SK-N-SH (cell line): ENCODE measurements at places on chromosomes 1 and 21.

- no peak for DNase-seq
Observed at GRCh38 chr1:21734526-21734925, 48.4 kb downstream of the USP48 start.

DNA sequence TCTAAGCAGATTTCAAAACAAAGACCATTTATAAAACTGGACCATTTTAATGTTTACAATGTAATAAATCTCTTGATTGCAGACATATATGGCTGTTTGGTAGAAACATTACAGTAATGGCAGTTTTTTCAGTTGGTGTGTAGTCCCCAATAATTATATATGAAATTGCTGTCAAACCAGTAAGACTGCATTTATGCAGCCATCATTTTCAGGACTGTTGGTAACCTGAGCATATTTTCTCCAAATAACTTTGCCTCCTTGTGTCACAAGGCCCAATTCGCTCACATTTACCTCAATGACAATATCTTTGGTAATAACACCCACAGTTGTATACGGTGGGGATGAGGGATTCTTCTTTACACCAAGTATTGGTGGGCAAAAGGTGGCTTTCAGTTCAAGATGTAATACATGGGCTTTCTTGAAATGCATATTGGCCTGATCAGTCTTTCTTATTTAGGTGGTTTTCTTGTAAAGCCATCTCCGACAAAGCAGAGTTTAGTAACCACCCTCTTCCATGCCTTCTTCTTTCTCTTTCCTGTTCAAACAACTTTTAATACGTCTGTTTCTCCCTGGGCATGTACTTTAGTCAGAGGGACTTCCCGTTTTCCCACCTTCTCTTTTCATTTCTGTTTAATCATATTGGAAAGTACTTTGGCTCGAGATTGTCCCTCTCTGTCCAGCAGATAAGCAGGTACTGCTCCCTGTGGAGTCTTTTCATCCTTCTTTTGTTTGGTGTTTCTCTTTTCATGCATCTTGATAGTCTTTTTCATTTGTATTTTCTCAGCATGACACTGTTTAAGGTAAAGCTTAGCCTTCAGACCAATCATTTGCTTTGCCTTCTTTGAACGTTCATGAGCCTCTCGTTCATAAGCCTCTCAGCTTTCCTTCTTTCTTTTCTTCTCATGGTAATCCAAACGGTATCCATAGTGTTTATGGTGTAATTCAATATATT is 30.4 kb downstream of the ATP2B4 start:
- DNase-seq = no peak

GRCh38 chr1:6049419-6049818 is 3.7 kb downstream of the KCNAB2 start:
- DNase-seq = no peak

- no peak for DNase-seq
Observed at GRCh38 chr1:185459141-185459540, 142.1 kb upstream of the IVNS1ABP start.

DNA sequence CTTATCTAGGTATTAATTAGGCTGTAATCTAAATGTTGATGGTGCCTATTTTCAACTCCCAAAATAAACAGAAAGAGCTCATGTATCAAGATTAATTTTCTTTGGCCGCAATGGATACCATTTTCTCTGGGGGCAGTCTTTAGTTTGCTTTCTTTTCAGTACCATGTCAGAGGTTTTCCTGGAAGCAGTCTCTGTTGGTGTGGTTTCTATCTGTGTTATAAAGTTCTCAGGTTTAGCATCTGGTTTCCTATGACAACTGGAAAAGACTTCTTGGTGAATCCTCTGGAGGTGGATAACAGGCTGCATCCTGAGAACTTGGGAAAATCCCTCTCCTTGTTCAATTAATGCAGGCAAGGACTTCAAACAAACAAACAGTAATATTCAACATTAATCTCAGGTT is 38.7 kb upstream of the BATF3 start:
- DNase-seq = no peak

DNA sequence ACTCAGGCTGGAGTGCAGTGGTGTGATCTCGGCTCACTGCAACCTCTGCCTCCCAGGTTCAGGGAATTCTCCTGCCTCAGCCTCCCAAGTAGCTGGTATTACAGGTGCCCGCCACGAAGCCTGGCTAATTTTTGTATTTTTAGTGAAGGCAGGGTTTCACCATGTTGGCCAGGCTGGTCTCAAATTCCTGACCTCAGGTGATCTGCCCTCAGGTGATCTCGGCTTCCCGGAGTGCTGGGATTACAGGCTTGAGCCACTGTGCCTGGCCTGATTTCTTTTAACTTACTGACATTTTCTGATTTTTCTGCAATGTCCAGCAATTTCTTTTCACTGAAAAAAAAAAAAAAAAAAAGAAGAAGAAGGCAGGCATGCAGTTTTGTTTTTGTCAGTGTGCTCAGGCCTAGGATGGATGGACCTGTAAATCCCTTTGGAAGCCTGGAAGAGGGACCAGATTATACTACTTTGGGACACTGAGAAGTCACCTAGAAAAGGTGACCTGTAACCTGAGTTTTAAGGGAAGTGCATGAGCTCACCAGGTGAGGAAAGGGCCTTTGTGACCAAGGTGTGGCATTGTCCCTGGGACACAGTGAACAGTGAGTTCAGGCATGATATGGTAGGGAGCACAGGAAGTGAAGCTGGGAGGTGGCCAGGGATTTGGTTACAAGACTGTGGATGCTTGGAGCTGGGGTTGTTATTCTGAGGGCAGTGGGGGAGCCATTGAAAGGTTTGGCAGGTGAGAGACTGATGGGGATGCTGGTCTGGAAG is 2.7 kb upstream of the TMEM61 start:
- DNase-seq = no peak

DNA sequence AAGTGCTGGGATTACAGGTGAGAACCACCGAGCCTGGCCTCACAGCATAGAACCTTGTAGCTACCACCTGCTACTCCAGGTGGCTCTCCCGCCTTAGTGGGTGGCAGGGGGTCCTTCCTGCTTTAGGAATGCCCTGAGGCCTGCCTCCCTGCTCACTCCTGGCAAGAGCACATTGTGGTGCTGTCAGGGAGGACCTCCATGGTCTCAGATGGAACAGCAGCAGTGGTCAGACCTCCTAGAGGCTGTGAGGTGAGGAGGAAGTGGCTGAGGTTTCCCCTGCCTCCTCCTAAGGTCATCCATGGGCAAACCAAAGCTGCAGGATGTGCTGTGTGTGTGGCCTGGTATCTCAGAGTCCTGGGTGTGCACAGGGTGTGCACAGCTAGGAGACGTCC is 6.7 kb downstream of the SOX13 start:
- DNase-seq = no peak

DNA sequence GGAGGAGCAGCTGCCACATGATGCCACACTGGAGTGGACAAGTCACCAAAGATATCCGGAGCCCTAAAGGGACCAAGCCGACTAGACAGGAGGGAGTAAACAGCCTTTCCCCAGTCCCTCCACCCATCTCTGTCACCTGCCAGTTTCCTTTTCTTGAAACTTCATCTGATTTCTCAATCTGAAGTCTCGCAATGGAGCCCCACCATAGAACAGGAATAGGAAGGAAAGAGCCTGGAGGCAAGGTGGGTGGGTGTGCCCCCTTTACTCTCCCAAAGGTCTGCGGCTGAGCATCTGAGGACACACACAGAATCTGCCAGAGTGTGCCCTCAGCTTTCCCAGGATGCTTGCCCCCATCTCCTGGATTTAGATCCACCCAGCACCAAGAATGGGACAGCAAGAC is at the start of gene FCGR3B:
Gene FCGR3B (minus strand): TSS at position 101 of the 400 bp plus-strand sequence. CDS start 82 bp downstream, at position 19.
- DNase-seq = no peak

GRCh38 chr21:39033878-39034589 is 149.2 kb downstream of the PSMG1 start:
- no peak for DNase-seq

- DNase-seq = no peak
Observed at GRCh38 chr1:190579552-190580193, 102.0 kb upstream of the BRINP3 start.

DNA sequence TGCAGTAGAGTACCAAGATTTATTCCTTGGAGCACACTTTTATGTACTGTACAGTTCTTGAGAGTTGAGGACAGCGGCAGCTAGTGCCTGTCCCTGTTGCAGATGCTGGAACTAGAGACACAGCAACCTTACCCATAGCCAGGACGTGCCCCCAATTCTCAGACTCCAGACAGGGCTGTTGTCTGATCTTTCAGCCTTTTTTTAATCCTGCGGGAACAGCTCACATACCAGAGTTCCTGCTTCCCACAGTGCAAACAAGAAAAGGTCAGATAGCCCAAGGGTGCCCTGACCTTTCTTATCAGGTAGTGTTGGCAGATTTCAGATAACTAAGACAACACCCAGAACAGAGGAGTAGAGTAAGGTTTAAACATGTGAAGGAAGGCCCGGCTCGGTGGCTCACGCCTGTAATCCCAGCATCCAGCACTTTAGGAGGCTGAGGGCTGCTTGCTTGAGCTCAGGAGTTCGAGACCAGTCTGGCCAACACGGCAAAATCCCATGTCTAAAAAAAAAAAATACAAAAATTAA is 78.5 kb downstream of the DOP1B start:
- no peak for DNase-seq

- DNase-seq = no peak
Observed at GRCh38 chr1:91870322-91870721, 15.6 kb downstream of the TGFBR3 start.

DNA sequence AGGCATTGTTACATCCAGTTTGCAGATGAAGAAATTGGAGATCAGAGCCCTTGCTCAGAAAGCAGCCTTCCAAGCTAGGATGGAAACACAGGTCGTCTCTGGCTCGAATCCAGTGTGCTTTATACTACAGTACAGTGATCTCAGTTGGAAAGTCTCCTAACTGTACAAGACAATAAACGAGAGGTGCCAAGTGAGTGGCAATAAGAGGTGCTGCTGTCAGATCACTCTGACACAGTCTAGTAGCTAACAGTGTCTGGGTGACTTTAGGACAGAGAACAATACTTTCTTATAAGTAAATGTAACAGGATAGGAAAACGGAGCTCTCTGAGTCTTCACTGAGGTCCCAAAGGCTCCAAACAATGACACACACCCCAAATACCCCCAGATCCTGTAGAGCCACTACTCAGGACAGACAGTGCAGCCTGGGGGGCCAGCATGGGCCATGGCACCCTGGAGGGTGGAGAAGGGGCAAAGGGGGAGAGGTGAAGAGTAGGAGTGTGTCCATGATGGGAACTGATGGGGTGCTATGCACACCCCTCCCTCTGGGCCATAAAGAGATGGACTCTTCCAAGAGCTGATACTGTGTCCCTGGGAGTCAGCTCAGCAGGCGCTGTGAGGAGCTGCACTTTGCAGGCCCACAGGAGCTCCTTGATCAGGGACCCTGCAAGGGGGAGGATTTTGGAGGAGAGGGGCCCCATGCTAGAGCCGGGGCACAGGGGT is 3.3 kb downstream of the SH3BGR start:
- DNase-seq = no peak

- DNase-seq = no peak
Observed at GRCh38 chr1:55225228-55225627, 10.1 kb upstream of the USP24 start.

DNA sequence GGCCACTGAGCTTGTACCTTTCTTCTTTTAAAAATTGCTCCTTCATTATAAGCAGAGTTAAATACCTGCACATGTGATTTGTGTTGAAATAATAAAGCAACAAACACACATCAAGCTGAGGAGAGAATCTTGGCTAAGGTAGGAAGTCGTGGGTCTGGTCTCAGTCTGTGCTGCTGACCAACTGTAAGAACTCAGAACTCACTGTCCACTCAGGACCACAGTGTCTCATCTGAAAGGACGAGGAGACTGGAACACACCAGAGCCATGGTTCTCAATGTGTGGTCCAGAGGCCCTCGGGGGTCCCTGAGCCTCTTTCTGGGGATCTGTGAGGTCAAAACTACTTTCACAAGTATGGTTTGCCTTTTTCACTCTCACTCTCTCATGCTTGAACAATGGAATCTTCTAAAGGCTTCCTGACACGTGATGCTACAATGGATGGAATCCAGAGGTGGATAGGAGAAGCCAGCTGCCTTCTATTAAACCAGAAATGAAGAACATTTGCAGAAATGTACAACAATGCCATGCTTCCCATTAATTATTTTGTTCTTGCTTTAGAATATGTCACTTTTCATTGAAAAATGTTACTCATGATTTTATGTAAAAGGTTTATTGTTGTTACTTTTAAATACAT is 17.3 kb upstream of the ETS2 start:
- no peak for DNase-seq

- DNase-seq = no peak
Observed at GRCh38 chr1:74522148-74522547, 9.7 kb upstream of the LRRC53 start.

DNA sequence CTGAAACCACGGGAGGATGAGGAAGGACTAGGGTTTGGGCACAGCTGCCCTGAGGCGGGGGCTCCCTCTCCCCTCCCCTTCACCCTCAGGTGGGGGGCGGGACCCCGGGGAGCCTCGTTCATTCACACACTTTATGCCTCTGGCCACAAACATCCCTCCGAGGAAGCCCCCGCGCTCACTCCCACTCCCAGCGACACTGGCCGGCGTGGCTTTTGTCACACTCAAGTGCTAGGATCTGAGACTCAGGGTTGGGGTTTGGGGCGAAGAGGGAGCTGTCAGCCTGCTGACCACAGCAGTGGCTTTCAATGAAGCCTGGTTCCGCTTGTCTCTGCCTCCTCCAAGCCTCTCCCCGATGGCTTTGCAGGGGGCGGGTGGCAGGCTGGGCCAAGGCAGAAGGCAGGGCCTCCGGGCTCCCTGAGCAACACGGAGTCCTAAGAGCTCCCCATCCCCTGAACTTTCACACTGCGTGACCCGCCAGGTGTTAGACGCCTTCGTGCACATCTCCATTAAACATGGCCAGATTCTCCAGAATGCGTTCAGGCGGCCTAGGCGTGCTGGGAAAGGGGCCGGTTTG is 178.1 kb downstream of the NPHP4 start:
- DNase-seq = no peak

- DNase-seq = no peak
Observed at GRCh38 chr1:4658643-4659628, 4.5 kb downstream of the AJAP1 start.

DNA sequence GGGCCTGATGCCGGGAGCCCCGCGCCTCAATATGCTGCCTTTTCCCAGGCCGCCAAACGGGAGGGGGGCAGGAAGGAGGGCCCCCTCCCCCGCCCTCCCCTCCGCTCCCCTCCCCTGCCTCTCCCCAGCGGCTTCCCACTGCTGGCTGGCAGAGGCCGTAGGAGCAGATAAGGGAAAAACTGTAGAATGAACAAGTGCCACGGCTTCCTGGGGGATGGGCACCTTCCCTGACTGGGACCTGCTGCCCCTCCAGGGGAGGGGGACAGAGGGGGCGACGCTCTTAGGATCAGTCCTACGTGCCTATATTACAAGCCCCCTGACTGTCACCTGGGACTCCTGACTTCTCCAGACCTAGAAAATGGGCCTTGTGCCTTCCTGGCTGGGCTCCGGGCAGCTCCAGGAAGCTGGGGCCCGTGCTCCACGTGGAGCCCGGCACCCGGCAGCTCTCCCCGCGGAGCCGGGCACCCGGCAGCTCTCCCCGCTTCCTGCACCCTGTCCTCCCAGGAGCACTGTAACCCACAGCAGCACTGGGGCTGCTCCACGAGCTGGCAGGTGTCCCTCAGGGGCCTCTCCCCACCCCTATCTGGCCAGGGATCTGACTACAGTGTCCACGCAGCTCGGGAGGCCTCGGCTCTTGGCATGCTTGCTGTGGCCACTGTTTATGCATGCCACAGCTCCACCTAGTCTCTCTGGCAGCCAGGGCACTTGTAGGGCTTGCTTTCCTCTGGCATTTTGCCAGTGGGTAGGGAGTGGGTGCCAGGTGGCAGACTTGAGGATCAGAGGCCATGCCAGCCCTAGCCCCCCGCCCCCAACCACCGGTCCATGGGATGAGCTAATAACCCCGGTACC is 674 bp upstream of the HES5 start:
- peak; percentile 65 for DNase-seq

GRCh38 chr1:28200234-28200873 is 23.9 kb upstream of the PTAFR start:
- DNase-seq = no peak

- DNase-seq = no peak
Observed at GRCh38 chr1:82944822-82945221, 1054.1 kb downstream of the TTLL7 start.
